ENCODE measurements at places on chromosomes 2 and 18.

GRCh38 chr2:161651547-161651946, 27.3 kb downstream of the SLC4A10 start:
- DNase-seq: no peak

GRCh38 chr18:54845787-54846186, 17.5 kb downstream of the RAB27B start:
- DNase-seq: no peak

DNA sequence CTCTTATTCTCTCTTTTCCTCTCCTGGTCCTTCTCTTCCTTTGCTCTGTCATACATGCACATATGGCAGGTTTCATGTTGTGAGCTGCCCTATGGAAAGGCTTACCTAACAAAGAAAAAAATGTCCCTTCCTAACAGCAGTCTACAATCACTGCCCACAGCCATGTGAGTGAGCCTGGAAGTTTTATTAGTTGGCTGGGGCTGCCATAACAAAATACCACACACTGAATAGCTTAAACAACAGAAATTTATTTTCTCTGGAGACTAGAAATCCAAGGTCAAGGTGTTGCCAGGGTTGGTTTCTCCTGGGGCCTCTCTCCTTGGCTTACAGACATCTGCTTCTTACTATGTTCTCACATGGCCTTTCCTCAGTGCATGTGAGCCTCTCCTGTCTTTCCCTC, 142.1 kb downstream of the TRIB2 start:
- DNase-seq: no peak

DNA sequence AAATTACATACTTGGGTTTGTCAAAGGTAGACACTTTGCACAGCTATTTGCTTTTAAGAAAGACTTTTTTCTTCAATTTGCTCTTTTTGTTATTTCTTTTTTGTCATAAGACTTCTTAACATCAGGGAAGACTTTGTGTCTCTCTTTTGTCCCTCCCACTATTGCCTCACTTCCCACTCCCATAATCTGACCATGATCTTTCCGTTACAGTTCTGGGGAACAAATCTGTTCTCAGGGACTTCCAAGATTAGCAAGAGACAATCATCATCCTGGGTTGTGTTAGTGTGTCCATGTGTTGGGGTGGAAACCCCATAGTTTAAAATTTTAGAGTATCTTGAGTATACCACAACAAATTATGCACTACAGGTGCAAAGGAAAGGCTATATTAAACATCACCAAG, 75.3 kb downstream of the REV1 start:
- DNase-seq: no peak

GRCh38 chr2:42092084-42092996, 44.5 kb downstream of the PKDCC start:
- no peak for DNase-seq

DNA sequence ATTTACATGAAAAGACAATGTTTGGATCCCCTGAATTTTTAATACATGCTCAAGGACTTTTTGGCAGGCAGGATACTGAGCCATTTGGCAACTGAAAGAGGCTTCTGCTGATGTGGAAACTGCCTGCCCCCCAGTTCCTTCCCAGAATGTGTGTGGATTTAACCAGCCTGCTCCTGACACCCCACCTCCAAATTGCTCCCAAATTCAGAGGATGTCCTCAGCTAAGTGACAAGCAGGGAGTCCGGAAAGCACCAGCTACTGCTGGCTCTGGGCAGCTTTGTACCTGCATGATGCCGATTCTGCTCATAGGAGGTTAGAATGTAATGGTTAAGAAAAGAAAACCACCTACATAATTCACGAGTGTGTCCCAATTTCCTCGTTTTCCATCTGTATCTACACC, 197.5 kb downstream of the CDH20 start:
- no peak for DNase-seq

- DNase-seq: no peak
These were observed 1.7 kb upstream of the STAMBP start for GRCh38 chr2:73827018-73827417.
